ENCODE measurements at places on chromosomes 5 and 9. TPM values are rescaled to one million over a fixed set of nuclear protein-coding genes. Genes with fewer than 3 reads are reported as not detected.

- peak; percentile 83 for DNase-seq
- no peaks in the 10 kb centered on the region for H3K36me3 ChIP-seq
- H3K4me1 ChIP-seq: peaks cover 25% of the 10 kb centered on the region
- H3K27ac ChIP-seq: no peak overlapping the region
- no peaks in the 10 kb centered on the region for H3K27me3 ChIP-seq
- H3K4me3 ChIP-seq: no peak overlapping the region
Observed at GRCh38 chr5:135249658-135250057, 149.4 kb downstream of the MACROH2A1 start.

- no peak for DNase-seq
- H3K27me3 ChIP-seq: no peaks in the 10 kb centered on the region
- no peaks in the 10 kb centered on the region for H3K4me1 ChIP-seq
Observed at GRCh38 chr9:38322937-38323336, 69.6 kb upstream of the ALDH1B1 start.

DNA sequence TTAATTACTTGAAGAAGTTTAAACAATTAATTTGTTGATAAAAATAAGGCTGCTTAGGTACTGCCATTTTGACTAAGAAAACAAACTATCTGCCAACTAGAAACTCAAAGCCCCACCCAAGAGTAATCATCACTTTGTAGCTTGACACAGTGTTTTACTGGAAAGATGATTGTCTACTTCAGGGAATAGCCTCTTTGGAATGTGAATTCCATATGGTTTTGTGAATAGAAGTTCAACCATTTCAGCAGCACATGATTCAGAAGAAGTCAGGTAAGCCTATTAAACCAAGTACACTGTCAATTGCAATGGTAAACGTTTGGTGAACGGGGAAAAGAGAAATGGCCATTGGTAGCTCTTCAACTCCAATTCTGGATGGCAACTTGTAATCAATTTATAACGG is 55.2 kb downstream of the PLK2 start:
- H3K4me1 ChIP-seq: no peaks in the 10 kb centered on the region
- H3K27me3 ChIP-seq: no peaks in the 10 kb centered on the region
- no peaks in the 10 kb centered on the region for H3K36me3 ChIP-seq
- no peak overlapping the region for H3K27ac ChIP-seq

DNA sequence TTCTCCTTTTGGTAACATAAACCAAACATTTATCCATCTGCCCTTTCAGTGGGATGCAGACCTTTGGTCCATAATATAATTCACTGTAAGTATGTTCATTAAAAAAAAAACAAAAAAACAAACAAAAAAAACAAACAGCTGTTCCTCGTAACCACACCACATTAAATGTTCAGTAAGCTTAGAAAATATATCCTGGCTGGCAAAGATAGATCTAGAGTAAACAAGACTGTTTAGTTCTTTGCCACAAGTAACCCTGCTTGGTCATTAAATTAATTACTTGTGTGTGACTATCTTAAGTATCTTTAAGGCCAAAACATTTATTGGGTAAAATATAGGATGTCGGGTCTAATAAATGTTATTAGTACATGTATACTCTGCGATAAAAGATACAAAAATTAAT is 1717.1 kb downstream of the EFNA5 start:
- no peak overlapping the region for H3K27ac ChIP-seq
- H3K27me3 ChIP-seq: no peaks in the 10 kb centered on the region
- DNase-seq: no peak
- H3K36me3 ChIP-seq: no peaks in the 10 kb centered on the region
- no peaks in the 10 kb centered on the region for H3K4me1 ChIP-seq
- no peak overlapping the region for H3K4me3 ChIP-seq

- H3K4me1 ChIP-seq: no peaks in the 10 kb centered on the region
- DNase-seq: no peak
- H3K27me3 ChIP-seq: no peaks in the 10 kb centered on the region
Observed at GRCh38 chr5:40983781-40984180, 74.5 kb downstream of the C7 start.

- H3K27ac ChIP-seq: no peak overlapping the region
- no peaks in the 10 kb centered on the region for H3K27me3 ChIP-seq
- DNase-seq: no peak
- H3K4me1 ChIP-seq: no peaks in the 10 kb centered on the region
- no peaks in the 10 kb centered on the region for H3K36me3 ChIP-seq
Observed at GRCh38 chr5:170626507-170627150, 122.8 kb downstream of the KCNIP1 start.

GRCh38 chr9:16386007-16386826 is 484.3 kb downstream of the BNC2 start:
- no peaks in the 10 kb centered on the region for H3K36me3 ChIP-seq
- H3K27me3 ChIP-seq: no peaks in the 10 kb centered on the region
- H3K4me3 ChIP-seq: no peak overlapping the region
- no peak for DNase-seq
- H3K4me1 ChIP-seq: peaks cover 9% of the 10 kb centered on the region
- no peak overlapping the region for H3K27ac ChIP-seq

DNA sequence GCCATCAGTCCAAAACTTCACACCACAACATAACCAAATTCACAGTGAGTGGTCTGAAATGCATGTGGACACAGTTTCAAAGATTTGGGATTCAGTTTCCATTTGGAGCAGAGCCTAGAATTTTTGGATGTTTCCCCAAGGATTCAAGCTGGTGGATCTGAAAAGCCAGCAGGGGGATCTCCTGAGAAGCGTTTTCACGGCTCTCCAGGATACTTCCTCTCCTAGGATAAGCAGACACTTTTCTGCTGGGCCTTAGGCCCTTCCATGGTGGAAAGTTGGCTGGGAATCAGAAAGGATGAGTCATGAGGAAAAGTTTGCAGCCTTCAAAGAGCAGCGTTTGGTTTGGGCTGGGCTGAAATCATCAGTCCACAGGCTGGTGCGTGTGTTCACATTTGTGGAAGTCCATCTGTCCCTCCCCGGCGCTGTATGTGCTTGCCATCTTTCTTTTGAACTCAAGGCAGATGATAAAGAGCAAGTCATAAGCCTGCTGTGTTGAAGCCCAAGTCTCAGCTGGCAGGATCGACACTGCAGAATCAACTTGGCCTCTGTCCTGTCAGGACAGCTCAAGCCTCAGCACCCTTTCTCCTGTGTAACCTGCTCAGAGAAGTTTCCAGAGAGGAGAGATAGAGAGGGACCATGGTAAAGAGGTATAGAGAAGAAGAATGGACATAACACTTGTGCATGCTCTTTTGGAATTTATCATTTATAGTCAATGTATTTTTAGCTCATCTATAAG is 152.6 kb upstream of the MSX2 start:
- H3K36me3 ChIP-seq: no peaks in the 10 kb centered on the region
- DNase-seq: peak; percentile 79
- H3K27ac ChIP-seq: peak overlapping the region; percentile 48

GRCh38 chr5:43555895-43556606 is 826 bp downstream of the PAIP1 start:
- H3K4me3 ChIP-seq: peak overlapping the region; percentile 68
- peak overlapping the region; percentile 99 for H3K27ac ChIP-seq
- no peaks in the 10 kb centered on the region for H3K27me3 ChIP-seq
- peaks cover 15% of the 10 kb centered on the region for H3K4me1 ChIP-seq
- DNase-seq: peak; percentile 76
- H3K36me3 ChIP-seq: no peaks in the 10 kb centered on the region

DNA sequence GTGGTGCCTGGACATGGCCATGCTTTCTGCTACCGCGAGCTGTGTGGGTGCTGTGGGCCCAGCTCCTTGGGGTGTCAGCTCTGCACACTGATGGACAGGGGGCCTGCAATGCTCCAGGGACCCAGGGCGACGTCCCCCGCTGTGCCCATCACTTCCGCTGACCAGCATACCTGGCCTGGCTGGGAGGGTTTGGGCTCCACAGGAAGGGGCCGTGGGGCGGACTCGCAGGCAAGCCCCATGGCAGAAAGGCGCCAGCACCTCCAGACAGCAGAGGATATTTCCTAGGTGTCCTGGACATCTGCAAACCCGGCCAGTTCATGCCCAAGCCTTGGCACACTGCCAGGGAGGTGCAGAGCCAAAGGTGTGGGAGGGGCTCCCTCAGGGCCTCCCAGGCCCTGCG is 295.8 kb upstream of the IRX4 start:
- H3K4me1 ChIP-seq: no peaks in the 10 kb centered on the region
- no peaks in the 10 kb centered on the region for H3K36me3 ChIP-seq
- H3K27ac ChIP-seq: no peak overlapping the region

- H3K27ac ChIP-seq: no peak overlapping the region
- H3K4me3 ChIP-seq: no peak overlapping the region
Observed at GRCh38 chr5:96942911-96943310, 7.0 kb downstream of the LNPEP start.

- H3K4me1 ChIP-seq: peaks cover 26% of the 10 kb centered on the region
- H3K27me3 ChIP-seq: no peaks in the 10 kb centered on the region
- H3K36me3 ChIP-seq: no peaks in the 10 kb centered on the region
Observed at GRCh38 chr9:129331772-129332500, 153.9 kb upstream of the IER5L start.

- H3K27me3 ChIP-seq: no peaks in the 10 kb centered on the region
- H3K36me3 ChIP-seq: no peaks in the 10 kb centered on the region
Observed at GRCh38 chr5:39422728-39423285, 2.0 kb downstream of the DAB2 start.

GRCh38 chr9:99851500-99851822 is 29.8 kb downstream of the NR4A3 start:
- no peaks in the 10 kb centered on the region for H3K4me1 ChIP-seq
- H3K36me3 ChIP-seq: peaks cover 3% of the 10 kb centered on the region
- H3K27me3 ChIP-seq: no peaks in the 10 kb centered on the region
- no peak overlapping the region for H3K4me3 ChIP-seq

DNA sequence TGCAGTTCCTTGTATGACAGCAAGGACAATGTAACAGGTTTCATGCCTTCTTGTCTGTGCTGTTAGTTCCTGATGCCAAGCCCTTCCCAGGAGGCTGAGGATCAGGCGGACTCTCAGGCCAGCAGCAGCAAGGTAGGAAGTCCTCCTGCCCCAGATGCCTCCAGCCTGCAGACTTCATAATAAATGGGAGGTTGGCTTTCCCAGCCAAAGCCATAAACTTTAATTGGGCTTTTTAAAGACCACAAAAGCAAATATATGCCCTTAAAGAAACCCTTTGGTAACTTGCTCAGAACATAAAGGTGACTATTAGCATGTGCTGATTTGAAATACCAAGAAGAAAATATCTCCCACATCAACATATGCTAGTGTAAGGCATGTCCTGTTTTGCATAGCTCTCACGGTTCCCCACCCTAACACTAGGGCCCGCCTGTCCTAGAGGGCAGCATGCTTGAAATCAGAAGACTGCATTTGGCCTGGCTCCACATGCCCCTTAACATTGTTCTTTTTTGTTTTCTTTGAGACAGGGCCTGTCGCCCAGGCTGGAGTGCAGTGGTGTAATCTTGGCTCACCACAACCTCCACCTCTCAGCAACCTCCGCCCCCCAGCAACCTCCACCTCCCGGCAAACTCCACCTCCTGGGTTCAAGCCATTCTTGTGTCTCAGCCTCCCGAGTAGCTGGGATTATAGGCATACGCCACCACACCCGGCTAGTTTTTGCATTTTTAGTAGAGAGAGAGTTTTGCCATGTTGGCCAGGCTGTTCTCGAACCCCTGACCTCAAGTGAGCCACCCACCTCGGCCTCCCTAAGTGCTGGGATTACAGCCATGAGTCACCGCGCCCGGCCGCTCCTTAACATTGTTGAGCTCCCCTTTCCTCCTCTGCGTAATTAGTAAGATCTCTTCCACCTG is 44.6 kb upstream of the FCN1 start:
- no peaks in the 10 kb centered on the region for H3K36me3 ChIP-seq
- no peak for DNase-seq
- no peaks in the 10 kb centered on the region for H3K27me3 ChIP-seq
- H3K4me1 ChIP-seq: no peaks in the 10 kb centered on the region
- H3K27ac ChIP-seq: no peak overlapping the region

Gene TRIM41
- total RNA-seq: 29.7 TPM

Gene FOXD4L6
- 0.14 TPM for total RNA-seq

Gene SEMA6A
- 135 TPM for total RNA-seq

Gene DRD1
- total RNA-seq: 0.50 TPM

Data from adrenal gland (tissue), 19 donors.